ENCODE measurements at places on chromosomes 11 and 22.

DNA sequence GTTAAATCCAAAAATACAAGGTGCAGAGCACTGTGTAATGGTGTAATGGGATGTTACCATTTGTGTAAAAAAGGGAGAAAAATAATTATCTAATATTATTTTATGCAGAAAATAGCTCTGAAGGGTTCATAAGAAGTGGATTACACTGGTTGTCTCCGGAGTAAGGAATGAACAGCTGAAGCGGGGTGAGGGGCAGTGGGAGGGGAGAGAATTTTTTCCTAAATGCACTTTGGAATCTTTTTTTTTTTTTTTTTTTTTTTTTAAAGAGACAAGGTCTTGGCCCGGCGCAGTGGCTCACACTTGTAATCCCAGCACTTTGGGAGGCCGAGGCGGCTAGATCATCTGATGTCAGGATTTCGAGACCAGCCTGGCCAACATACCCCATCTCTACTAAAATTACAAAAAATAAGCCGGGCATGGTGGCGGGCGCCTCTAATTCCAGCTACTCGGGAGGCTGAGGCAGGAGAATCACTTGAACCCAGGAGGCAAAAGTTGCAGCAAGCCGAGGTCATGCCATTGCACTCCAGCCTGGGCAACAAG lies 6.8 kb upstream of the POLR3H start:
- DNase-seq: no peak

DNA sequence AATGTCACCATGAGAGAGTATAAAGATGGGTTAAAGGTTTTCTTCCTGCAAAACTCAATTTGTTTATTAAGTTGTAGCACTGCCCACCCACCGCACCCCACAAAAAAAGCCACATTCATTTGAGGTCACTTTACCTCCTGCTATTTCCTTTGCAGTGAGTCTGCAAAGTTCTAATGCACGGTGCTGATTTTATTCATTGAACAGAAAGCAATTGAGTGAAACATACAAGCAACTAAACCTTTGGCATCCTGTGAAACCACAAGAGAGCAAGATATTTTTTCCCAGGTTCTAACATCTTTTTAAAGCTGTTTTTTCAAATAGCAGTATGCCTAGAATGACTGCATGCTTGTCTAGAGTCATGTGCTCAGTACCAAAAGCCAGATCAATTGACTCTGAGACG lies 39.0 kb downstream of the RRAS2 start:
- DNase-seq: no peak

DNA sequence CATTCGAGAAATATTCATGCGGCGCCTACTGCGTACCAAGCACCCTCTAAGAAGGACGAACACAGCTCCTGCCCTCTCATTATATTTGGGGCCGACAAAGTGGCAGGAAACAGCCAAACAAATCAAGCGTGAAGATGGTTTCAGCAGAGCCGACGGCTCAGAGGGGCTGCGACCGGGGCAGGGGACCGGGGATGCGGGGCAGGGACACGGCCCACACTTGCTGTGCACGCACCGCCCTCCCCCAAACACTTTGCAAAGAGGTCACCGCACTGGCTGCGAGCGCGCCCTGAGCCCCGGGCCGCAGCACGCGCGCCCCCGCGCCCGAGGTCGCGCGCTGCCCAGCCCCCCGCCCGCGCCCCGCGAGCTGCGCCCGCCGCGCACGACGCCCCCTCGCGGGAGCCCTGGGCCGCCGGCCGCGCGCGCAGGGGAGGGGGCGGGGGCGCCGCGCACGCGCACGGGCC lies 255 bp upstream of the SYNGR1 start:
- DNase-seq: peak; percentile 37

DNA sequence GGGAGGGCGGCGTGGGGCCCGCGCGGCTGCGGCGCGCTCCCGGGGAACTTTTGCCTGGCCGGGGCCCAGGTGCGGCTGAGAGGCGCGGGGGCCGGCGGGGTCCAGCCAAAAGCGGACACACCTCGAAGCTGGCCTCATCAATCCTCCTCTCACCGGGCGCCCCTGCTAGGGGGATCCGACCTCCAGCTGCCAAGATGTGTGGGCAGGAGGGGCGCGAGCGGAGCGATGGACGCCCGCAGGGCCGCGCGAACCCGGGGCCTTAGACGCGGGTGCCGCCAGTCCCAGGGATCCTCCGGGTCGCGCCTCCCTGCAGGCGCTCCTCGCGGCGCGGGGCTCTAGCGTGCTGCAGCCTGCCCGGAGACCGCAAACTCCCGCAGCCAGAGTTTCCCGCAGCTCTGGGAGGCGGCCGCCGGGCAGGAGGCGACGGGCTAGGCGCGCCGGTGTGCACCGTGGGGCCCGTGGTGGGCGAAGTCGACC lies 785 bp downstream of the IGSF9B start:
- no peak for DNase-seq

DNA sequence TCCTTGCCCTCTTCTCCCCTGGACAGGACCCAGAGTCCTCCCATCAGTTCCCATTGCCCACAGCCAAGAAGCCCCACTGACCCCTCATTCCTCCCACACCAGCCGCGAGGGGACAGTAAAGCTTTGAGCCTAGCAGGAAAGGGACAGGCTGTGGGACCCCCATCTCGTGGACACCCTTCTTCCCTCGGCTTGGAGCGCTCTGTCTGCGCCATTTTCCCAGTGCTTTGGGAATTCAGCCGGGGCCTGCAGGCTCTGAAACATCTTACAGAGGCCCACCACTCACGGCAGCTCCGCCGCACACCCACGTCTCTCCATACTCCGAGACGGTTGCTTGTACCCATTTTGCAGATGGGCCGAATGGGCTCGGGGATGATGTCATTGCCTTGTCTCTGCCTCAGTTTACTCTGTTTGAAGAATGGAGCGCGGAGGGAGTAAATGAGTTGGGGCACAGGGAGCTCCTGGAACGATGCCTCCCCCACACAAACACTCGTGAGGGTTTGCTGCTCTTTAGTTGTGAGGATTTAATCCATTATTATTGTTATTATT lies 447.7 kb downstream of the TBC1D22A start:
- no peak for DNase-seq

DNA sequence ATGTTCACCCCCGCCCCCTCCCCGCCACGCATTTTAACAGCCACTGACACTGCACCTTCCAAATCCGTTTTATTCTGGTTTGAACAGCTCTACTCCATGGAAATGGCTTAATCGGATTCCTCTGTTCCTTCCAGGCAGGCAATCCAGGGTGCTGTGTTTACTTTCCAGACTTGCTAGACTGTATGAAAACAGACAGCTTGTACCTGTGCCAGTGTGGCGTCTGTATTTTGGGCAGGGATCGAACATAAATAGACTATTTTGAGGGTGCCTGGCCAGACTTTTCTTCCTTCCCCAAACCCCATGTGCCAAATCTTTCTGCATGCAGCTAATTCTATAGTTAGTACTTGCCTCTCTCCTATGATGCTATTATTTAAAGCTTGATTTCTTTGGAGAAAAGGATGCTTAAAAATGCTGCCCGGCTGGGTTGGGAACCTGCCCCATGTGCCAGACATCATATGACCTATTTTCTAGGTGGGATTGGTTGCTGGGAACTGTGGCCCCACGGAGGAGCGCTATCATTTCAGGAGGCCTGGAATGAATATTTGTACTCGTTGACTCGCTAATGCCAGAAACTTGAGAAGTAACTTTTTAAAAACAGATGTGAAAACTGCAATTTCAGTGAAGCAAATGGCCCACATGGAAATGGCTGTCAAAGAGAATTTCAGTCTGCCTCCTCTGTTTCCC lies 814.8 kb downstream of the BRD1 start:
- DNase-seq: no peak

GRCh38 chr11:128346804-128347203 lies 240.6 kb downstream of the ETS1 start:
- DNase-seq: no peak

GRCh38 chr22:48403521-48404403 lies 1423.9 kb downstream of the BRD1 start:
- no peak for DNase-seq

DNA sequence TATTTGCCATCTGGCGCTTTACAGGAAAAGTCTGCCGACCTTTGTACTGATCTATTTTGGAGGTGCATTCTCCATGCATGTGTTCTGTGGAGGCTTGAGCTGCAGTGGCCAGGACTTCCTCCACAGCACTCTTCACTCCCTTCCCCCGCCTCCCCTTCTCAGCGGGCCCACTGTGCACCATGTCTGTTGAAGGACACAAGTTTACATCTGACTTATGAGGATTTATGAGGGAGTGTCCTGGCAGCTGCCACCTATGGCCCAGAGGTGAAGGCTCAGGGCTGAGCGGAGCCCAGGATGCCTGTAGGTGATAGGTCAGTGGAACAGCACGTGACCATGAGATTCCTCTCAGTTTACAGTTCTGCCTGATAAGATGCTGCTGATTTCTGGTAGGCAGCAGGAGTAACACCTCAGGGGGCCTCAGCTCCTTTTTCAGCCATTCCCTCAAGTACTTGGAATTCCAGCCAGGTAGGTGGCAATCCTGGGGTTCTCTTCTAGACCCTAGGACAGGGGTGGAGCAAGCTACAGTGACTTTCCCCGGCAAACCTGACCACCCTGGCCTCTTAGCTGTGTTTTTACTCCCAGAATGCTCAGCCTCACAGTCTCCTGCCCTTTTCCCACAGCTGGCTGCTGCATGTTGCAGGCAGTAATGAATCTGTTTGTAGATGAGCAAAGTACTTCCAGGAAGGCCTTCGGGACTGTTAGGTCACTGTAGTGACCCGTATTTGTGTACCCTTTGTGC lies 59.9 kb downstream of the PPFIBP2 start:
- no peak for DNase-seq

- DNase-seq: no peak
Measured at GRCh38 chr11:3655547-3655946, 10.6 kb downstream of the ART1 start.

GRCh38 chr11:70240337-70240736 lies 30.2 kb upstream of the PPFIA1 start:
- no peak for DNase-seq

DNA sequence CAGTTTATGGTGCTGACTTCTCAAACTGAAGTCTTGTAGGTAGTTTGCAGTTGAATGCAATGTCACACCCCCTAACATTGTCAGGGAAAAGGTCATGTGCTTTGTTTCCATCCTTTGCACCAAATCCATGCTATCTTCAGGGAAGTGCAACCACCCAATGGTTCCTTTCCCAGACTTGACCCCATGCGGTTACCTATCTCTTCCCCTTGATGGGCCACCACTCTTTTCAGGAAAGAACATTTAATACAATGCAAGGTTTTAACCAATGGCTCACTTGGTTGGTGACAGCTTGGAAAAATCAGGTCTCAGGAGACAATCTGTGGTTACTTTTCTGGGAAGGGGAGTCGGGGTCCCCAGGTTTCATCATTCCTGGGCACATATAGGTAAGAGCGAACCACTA lies 2.1 kb downstream of the ABTB2 start:
- DNase-seq: no peak

GRCh38 chr22:49160261-49161001 lies 667.2 kb downstream of the BRD1 start:
- DNase-seq: no peak

All from NCI-H1092 (cell line).